ENCODE measurements at places on chromosomes 12 and 14.

GRCh38 chr14:75864352-75864751 is 117.4 kb downstream of the TGFB3 start:
- DNase-seq = no peak

GRCh38 chr12:15875863-15876262 is 6.3 kb upstream of the STRAP start:
- no peak for DNase-seq

DNA sequence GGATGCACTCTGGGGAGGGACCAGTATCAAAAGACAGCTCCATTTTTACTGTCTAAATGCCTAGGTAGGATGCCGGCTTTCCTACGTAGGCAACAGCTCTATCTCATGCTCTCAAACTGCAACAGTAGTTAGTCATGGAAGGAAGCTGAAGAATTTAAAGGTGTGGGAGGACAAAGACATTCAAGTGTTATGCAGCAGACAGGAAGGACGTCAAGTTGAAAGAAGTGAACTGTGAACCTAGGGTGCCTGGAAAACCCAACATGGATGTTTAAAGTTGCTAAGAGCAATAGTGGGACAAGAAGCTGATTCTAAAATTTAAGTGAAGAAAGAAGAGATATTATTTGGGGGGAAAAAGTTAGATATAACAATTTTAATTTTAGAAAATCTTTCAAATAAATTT is 5.9 kb downstream of the SEC23A start:
- no peak for DNase-seq

GRCh38 chr14:103859416-103860202 is 12.2 kb upstream of the PPP1R13B start:
- DNase-seq = no peak

- DNase-seq = peak; percentile 40
Measured at GRCh38 chr14:67269298-67270060, 28.2 kb downstream of the PALS1 start.

DNA sequence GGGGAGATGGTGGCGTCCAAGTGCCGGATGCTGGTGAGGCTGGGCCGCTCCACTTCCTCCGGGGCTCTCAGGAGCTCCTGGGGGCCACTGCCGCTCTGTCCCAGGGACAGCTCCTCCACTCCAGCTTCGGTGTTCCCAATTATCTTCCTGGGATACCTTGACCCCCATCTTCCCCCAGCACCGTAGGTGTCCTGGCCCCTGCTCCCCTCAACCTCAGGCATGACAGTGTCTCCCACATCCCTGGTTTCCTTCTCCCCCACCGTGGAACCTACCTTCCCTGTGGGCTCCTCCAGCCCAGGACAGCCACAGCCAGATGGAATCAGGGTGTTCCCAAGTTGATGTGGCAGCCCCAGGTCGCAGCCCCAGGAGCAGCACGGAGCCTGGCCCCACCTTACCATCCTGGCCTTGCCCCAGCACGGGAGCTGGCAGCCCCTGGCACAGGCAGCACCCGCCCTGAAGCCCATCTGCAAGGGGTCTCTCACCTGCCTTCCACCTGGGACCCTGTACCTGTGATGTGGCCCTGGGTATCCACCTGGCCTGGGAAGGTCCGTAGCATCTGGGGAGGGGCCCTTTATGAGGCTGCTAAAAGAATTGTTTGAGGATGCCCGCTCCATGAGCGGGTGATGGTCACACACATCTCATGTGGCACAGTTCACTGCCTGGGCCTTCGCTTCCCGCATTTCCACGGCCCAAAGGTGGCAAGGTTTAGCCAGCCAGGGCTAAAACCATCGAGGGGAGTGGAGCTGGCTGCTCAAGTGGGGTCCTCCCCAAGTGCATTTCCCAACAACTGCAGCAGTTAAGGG is 4.1 kb downstream of the TMEM121 start:
- no peak for DNase-seq

- DNase-seq = no peak
Measured at GRCh38 chr12:92544322-92544721, 158.5 kb upstream of the PLEKHG7 start.

DNA sequence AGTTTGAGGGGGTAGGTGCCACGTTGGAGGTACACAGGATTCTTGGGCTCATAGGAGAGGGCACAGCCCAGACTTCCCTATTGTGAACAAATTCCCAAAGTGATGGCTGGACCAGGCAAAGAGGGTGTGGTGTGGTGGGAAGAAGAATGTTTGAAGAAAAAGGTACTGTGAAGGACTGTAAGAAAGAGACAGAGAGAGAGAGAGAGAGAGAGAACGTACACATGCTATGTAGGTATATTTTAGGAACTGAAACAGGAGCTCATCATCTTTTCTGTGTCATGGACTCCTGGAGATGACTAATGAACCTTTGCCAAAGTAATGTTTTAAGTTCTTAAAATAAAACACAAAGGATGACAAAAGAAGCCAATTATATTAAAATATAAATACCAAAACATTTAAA is 24.5 kb downstream of the SLC17A8 start:
- DNase-seq = no peak

- DNase-seq = no peak
Measured at GRCh38 chr12:18861287-18861858, 123.5 kb downstream of the CAPZA3 start.

- no peak for DNase-seq
Measured at GRCh38 chr14:98958632-98959031, 313.4 kb downstream of the BCL11B start.

GRCh38 chr12:106359646-106360399 is 2.3 kb downstream of the POLR3B start:
- no peak for DNase-seq

DNA sequence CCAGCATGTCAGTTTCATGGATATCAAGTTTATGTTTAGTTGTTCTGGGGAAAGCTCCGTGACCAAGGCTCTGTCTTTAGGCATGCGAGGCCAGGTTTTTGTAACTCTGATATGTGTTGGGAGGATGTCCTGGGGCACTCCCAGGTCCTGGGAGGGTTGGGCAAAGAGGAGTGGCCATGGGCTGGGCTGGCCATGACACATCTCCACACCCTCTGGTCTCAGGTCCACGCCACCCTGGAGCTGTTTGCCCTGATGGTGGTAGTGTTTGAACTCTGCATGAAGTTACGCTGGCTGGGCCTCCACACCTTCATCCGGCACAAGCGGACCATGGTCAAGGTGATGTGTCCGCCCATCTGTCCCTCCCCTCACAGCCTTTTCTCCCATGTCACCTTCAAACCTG is 46.4 kb downstream of the TPCN1 start:
- DNase-seq = no peak

- no peak for DNase-seq
Measured at GRCh38 chr12:16324772-16325171, 22.7 kb upstream of the MGST1 start.

DNA sequence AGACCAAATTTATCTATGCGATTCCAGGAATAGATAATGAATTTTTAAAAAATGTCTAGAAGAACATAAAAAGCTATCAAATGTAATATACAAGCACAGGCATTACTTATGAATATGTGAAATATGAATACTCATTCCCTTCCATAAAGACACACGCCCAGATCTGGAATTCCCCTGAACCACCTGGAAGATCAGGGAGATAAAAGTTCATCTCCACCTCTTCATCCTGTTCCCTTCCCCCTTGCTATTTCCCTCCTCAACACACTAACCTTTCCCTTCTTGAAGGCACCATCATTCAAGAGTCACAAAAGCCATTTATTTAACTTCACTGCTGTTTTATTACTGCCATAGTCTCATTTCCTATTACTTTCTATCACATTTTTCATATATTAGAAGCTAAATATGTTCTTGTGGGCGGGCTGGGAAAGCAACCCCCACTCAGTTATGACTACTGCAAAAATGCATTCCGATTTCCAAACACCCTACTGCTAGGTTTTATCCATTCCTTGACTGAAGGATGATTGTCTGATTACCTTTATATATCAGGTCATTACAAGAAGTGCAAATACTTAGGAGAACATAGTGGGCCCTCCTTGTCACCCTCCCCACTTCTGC is 16.1 kb downstream of the FGD6 start:
- DNase-seq = no peak

GRCh38 chr12:100215209-100215608 is 14.6 kb downstream of the ACTR6 start:
- DNase-seq = no peak

DNA sequence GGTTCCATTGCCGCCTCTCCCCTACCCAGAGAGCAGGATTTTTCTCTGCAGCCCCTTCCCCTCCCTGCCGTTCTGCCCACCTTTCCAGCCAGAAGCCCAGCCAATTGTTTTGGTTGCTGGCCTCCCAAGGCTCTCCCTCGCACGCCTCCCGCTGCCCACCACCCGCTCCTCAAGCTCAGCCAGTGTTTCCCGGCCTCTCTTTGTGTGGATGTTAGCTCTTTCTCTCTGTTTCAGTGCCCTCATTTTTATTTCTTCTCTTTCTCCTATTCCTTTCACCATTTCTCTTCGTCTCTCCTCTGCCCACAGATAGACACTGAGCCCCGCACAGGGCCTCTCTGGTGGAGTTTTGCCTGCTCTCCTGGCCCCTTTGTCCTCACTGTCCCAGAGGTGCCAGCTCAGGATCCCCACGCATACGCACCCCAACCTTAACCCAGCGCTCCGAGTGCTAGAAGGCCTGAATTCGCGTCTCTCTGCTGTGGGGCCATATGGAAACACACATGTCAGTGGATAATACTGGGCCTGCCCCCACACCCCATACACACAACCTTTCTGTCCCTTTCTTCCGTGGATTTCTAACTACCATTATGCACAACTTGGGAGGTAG is 54.9 kb downstream of the SMUG1 start:
- DNase-seq = no peak

DNA sequence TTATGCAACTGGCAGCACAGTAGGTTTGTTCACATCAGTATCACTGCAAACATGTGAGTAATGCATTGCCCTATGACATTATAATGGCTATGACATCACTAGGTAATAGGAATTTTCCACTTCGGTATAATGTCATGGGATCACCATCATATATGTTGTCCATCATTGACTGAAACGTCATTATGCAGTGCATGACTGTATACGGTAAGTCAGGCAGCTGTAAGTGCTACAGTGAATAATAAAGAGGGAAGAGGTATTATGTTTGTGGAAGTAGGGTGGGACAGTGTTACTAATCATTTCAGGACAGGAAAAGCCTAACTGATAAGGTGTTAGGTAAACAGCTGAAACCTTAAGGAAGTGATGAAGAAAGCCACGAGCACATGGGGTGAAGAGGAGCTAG is 68.1 kb downstream of the ANO4 start:
- DNase-seq = no peak

DNA sequence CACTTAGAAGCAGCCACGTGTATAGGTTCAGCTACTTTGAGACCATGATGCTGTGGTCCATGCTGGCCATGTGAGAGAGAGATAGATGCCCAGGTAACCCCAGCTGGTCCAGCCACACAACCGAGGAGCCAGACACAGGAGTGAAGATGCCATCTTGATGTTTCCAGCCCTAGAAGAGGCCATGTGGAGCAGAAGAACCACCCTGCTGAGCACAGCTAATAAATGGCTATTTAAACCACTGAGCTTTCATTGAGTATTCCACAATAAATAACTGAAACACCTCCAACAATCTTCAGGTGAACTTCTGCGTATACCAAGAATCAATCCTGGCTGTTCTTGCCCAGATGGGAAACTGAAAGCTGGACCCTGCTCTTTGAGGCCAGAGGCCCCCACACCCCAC is 84.0 kb upstream of the GSC start:
- DNase-seq = no peak
